ENCODE measurements at places on chromosomes 2 and 18.

GRCh38 chr2:128489526-128490273 lies 171.0 kb upstream of the HS6ST1 start:
- no peaks in the 10 kb centered on the region for H3K36me3 ChIP-seq
- H3K4me3 ChIP-seq, result no peak overlapping the region
- H3K27me3 ChIP-seq, result peaks cover 27% of the 10 kb centered on the region
- H3K27ac ChIP-seq, result no peak overlapping the region
- no peaks in the 10 kb centered on the region for H3K4me1 ChIP-seq
- ATAC-seq, result no peak

DNA sequence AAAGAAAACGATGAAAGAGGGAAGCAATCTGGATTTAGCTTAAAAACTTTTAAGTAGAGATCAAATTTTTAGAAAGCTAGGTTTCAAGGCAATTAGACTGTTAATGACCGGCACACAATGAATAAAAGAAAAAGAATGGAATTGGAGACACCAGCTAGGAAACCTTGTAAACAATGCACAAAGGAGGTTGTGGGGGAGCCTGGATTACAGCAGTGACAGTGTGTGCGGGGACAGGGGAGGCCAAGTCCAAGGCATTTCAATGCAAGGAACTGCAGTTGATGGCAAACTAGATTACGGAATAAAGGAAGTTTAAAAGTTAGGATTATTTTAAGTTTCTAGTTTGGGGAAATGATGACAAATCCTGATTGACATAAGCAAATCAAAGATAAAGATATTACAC lies 74.5 kb downstream of the DTNB start:
- no peaks in the 10 kb centered on the region for H3K27me3 ChIP-seq
- peaks cover 8% of the 10 kb centered on the region for H3K4me1 ChIP-seq
- no peak overlapping the region for H3K27ac ChIP-seq
- ATAC-seq, result no peak
- no peak overlapping the region for H3K4me3 ChIP-seq
- peaks cover 8% of the 10 kb centered on the region for H3K36me3 ChIP-seq

- no peak overlapping the region for H3K27ac ChIP-seq
- no peaks in the 10 kb centered on the region for H3K27me3 ChIP-seq
- no peaks in the 10 kb centered on the region for H3K4me1 ChIP-seq
- no peak for ATAC-seq
- H3K36me3 ChIP-seq, result no peaks in the 10 kb centered on the region
Observed at GRCh38 chr18:435940-436339, 64.6 kb downstream of the COLEC12 start.

- no peak overlapping the region for H3K4me3 ChIP-seq
- H3K36me3 ChIP-seq, result peaks cover 69% of the 10 kb centered on the region
- H3K4me1 ChIP-seq, result no peaks in the 10 kb centered on the region
- no peak overlapping the region for H3K27ac ChIP-seq
- H3K27me3 ChIP-seq, result no peaks in the 10 kb centered on the region
- no peak for ATAC-seq
Observed at GRCh38 chr2:53668624-53669026, 99.0 kb upstream of the CHAC2 start.

- no peak for ATAC-seq
- H3K27ac ChIP-seq, result no peak overlapping the region
Observed at GRCh38 chr2:159497847-159498246, 118.5 kb downstream of the BAZ2B start.

DNA sequence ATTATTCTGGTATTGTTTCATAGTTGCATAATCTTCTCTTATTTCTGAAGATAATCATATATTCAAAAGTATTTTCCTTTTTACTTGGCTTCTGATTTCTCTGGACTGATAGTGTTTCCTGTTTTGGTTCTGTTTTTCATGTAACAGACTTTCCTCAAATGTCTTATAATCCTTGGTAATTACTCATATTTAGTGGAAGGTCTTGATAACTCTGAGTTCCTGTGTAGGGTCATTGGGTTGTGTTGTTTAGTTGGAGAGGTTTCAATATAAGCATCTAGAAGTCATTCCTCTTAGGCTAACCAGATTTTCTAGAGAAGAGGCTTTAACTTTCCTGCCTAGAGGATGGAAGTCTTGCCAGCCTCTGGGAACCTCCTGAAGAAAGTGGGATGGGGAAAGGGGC lies 23.8 kb downstream of the MFSD6 start:
- H3K36me3 ChIP-seq, result peaks cover 55% of the 10 kb centered on the region
- peak overlapping the region; percentile 28 for H3K27ac ChIP-seq
- H3K4me3 ChIP-seq, result no peak overlapping the region
- peaks cover 40% of the 10 kb centered on the region for H3K4me1 ChIP-seq

GRCh38 chr18:65725251-65726050 lies 25.4 kb upstream of the CDH7 start:
- no peak overlapping the region for H3K4me3 ChIP-seq
- H3K27me3 ChIP-seq, result no peaks in the 10 kb centered on the region
- no peak overlapping the region for H3K27ac ChIP-seq
- no peak for ATAC-seq
- no peaks in the 10 kb centered on the region for H3K36me3 ChIP-seq

DNA sequence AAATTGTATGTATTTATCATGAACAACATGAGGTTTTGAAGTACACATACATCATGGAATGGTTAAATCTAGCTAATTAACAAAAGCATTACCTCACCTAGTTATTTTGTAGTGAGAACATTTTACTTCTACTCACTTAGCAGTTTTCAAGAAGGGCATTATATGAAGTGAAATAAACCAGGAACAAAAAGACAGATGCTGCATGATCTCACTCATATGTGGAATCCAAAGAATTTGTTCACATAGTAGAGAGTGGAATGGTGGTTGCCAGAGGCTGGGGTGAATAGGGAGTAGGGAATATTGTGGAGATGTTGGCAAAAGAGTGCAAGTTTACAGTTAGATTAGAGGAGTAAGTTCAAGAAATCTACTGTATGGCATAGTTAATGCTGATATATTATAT lies 292.0 kb downstream of the ASXL3 start:
- H3K27me3 ChIP-seq, result no peaks in the 10 kb centered on the region
- no peak overlapping the region for H3K4me3 ChIP-seq
- H3K27ac ChIP-seq, result no peak overlapping the region

DNA sequence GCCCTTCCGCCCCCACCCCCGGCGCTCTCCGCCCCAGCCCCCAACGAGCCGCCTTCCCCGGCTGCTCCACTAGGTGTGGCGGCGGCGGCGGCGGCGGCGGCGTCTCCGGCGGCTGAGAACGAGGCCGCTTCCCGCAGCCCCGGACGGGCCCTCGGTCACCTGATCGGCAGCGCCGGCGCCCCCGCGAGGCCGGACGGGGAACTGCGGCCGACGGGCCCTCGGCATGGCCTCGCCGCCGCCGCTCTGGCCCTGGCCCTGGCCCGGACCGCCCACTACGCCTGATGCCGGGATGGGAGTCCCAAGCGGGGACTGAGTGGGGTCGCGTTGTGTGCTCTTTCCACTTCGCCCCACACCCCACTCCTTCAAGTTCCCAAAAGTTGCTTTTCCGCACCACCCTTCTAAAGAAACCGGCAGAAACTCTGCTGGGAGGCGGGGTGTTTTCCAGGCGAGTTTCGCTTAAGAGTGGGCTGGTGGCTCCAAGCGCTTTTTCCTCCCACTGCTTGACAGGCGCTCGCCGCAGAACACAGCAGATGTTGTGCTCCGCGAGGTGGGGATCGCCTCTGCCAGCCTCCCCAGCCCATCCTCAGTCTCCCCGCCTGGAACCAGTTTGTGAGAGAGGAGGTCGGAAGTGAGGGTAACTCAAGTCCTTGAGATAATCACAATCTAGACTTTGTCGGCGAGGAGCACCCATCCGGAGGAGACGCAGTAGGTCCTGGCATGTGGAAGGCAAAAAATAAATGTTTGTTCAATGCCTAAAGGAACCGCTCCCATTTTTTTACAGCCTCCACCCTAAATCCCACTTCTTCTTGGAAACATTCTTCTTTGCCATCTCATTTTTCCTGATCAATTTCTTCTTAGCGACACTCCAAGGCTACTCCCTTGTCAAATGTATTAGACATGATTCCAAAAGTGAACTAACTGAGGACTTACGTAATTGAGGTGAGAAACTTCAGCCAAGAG lies at the start of gene NCKAP1:
Gene NCKAP1 (minus strand): TSS at position 117 of the 960 bp plus-strand sequence. CDS start 358 bp downstream, outside the sequence.
- ATAC-seq, result peak; percentile 78
- H3K27ac ChIP-seq, result no peak within 1 kb of the TSS
- peak within 1 kb of the TSS; percentile 61 for H3K4me3 ChIP-seq

- H3K36me3 ChIP-seq, result peaks cover 5% of the 10 kb centered on the region
- no peak overlapping the region for H3K27ac ChIP-seq
- H3K4me1 ChIP-seq, result no peaks in the 10 kb centered on the region
- peak; percentile 48 for ATAC-seq
- H3K4me3 ChIP-seq, result no peak overlapping the region
- H3K27me3 ChIP-seq, result peaks cover 9% of the 10 kb centered on the region
Observed at GRCh38 chr2:172639823-172640222, 83.9 kb downstream of the PDK1 start.

DNA sequence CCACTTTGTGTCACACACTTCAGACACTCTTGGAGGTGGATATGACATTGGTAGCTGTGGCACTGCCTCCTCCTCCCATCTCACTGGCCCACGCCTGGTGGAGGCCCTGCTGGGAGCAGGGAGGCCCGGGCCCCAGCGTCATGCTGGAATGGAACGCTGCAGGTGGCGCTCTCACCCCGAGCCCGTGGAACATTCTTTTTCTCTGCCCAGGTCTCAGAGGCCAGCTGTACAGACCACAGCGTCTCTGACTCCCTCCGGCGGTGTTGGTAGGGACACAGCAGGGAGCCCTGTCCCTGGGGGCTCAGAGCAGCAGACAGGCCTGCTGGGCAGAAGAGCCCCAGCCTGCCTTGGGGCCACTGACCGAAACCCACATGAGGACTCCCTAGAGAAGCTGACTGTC lies 218.1 kb downstream of the TWIST2 start:
- no peaks in the 10 kb centered on the region for H3K27me3 ChIP-seq
- no peak for ATAC-seq
- peaks cover 28% of the 10 kb centered on the region for H3K36me3 ChIP-seq
- H3K27ac ChIP-seq, result no peak overlapping the region
- H3K4me3 ChIP-seq, result no peak overlapping the region
- H3K4me1 ChIP-seq, result peaks cover 7% of the 10 kb centered on the region

DNA sequence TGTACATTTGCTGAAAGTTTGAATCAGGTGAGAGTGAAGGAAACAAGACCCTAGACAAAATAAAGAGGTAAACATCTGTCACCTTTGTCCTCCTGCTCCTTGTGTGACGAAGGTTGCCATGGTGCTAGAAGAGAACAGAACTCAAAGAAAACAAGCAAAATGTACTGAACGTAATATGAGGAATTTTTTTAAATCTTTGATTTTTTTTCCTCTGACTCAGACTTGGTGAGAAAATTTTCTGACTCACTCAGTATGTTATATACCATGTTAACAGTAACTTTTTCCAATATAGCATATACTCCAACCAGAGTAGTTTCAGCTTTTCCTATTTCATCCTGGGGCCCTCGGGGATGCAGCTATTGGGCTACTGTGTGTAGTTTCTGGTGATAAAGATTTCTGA lies 2114.6 kb upstream of the PIK3C3 start:
- no peaks in the 10 kb centered on the region for H3K4me1 ChIP-seq
- no peak overlapping the region for H3K27ac ChIP-seq
- no peak for ATAC-seq
- no peak overlapping the region for H3K4me3 ChIP-seq

- H3K4me3 ChIP-seq, result no peak overlapping the region
- H3K36me3 ChIP-seq, result no peaks in the 10 kb centered on the region
- peaks cover 27% of the 10 kb centered on the region for H3K27me3 ChIP-seq
- H3K27ac ChIP-seq, result no peak overlapping the region
- ATAC-seq, result no peak
Observed at GRCh38 chr2:95390272-95390880, 12.1 kb upstream of the FAHD2A start.

DNA sequence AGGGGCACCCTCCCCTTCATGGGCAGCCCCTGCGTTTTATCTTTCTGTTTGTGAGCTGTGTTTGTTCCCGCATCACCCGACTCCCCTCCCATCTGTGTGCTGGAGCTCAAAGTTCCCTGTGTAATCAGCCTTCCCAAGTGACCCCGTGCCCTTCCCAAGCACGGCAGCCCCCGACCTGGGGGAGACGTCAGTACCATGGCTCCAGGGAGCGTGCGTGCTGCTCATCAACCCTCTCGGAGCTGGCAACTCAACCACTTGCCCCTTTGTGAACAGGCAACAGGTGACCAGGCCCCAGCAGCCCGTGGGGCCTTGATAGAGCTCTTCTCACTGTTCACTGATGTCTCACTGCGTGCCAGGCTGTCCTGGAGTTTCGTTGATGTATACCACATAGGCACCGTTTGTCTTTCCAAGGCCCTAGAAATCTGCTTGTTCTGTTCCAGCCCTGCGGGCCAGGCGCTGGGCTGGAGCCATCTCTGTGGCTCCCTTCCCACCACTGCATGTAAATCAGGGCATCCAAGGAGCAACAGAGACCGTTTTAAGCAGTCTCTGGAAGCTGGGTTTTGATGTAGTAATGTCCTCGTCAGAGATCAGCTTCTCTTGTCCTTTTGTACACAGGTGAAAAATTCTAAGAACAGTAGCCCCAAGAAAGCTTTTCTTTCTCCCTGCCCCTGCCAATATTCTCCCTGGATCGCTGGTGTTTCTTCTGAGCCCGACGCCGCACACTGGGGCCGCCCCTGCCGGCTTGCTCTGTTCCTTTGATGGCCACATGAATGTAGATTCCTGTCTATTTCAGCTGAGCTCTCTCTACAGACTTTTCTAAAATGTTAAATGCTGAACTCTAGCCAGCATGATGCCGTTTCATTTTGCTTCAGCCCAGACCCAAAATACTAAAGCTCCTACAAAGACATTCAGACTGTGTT lies 107.0 kb upstream of the PTPRM start:
- ATAC-seq, result peak; percentile 22
- H3K4me1 ChIP-seq, result no peaks in the 10 kb centered on the region
- no peak overlapping the region for H3K27ac ChIP-seq
- no peak overlapping the region for H3K4me3 ChIP-seq
- H3K36me3 ChIP-seq, result no peaks in the 10 kb centered on the region

- peaks cover 14% of the 10 kb centered on the region for H3K27me3 ChIP-seq
- H3K4me1 ChIP-seq, result no peaks in the 10 kb centered on the region
- no peak overlapping the region for H3K4me3 ChIP-seq
- ATAC-seq, result no peak
Observed at GRCh38 chr18:48254077-48254602, 155.0 kb downstream of the ZBTB7C start.

- peak; percentile 79 for ATAC-seq
- no peaks in the 10 kb centered on the region for H3K27me3 ChIP-seq
- H3K36me3 ChIP-seq, result peaks cover 23% of the 10 kb centered on the region
- no peak overlapping the region for H3K4me3 ChIP-seq
- H3K4me1 ChIP-seq, result peaks cover 20% of the 10 kb centered on the region
Observed at GRCh38 chr18:79378536-79379250, 17.0 kb upstream of the NFATC1 start.

- no peaks in the 10 kb centered on the region for H3K27me3 ChIP-seq
- H3K4me1 ChIP-seq, result no peaks in the 10 kb centered on the region
- H3K4me3 ChIP-seq, result no peak overlapping the region
- peaks cover 41% of the 10 kb centered on the region for H3K36me3 ChIP-seq
- no peak overlapping the region for H3K27ac ChIP-seq
- ATAC-seq, result no peak
Observed at GRCh38 chr2:15614545-15615300, 23.1 kb downstream of the DDX1 start.

GRCh38 chr18:48046843-48047242 lies 116.4 kb upstream of the SMAD2 start:
- H3K27ac ChIP-seq, result no peak overlapping the region
- H3K4me1 ChIP-seq, result no peaks in the 10 kb centered on the region
- no peak for ATAC-seq

All from stimulated activated memory B cell treated with anti-CD40 and anti-IgM and Interleukin-4, amounts not matched to agents 10 μg/mL and 1 μg/mL and 100 μg/mL, for 72 hours (primary cell).